Type B pancreatic cell (in vitro differentiated cells): ENCODE measurements at places on chromosomes 7 and 10. TPM values are rescaled to one million over a fixed set of nuclear protein-coding genes. Genes with fewer than 3 reads are reported as not detected.
A peak's percentile ranks its signal among the peaks of the same experiment; 100 is the strongest.

DNA sequence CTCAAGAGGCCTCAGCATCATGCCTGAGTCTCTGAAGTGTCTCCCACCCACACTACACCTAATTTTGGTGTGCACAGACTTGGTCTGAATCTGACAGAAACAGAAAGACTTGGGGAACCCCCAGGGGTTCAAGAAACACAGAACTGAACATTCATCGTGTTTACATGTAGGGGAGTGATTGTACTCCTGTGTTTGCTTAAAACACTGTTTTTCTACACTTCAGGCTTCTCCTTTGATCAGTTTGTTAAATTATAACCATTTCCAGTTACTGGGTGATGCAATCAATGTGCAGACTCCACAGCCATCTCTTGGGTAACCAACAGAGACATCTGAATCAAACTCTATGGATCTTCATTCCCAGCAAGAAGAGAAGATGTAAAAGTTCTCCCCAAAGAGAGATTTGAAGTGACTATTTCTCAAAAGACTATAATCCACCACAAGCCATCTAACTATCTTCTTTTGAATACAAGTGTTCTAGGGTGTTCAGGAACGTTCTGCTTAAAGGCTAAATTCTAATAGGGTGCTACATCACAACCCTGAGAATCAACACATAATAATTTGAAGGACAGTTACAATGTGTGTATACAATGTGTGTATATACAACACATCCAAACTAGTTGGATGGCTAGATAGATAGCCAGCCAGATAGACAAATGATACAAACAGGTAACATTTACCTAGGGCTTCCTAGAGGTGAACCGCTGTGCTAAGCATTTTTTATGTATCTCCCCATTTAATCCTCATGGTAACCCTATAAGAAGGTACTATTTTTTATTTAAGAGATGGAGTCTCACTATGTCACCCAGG is 34.2 kb downstream of the DNAJC12 start:
- no peaks in the 10 kb centered on the region for H3K36me3 ChIP-seq
- no peak overlapping the region for H3K4me3 ChIP-seq
- no peaks in the 10 kb centered on the region for H3K4me1 ChIP-seq
- no peak for DNase-seq
- H3K27ac ChIP-seq, result peak overlapping the region; percentile 25

- H3K4me1 ChIP-seq, result no peaks in the 10 kb centered on the region
- no peaks in the 10 kb centered on the region for H3K27me3 ChIP-seq
- no peaks in the 10 kb centered on the region for H3K36me3 ChIP-seq
Measured at GRCh38 chr7:57867884-57868701, 418.1 kb downstream of the ZNF716 start.

ANKRD1 gene
- 2.1 and 3.3 TPM in 2 replicates for total RNA-seq

TRPV6 gene
- 5.4 and 8.1 TPM in 2 replicates for total RNA-seq

DNA sequence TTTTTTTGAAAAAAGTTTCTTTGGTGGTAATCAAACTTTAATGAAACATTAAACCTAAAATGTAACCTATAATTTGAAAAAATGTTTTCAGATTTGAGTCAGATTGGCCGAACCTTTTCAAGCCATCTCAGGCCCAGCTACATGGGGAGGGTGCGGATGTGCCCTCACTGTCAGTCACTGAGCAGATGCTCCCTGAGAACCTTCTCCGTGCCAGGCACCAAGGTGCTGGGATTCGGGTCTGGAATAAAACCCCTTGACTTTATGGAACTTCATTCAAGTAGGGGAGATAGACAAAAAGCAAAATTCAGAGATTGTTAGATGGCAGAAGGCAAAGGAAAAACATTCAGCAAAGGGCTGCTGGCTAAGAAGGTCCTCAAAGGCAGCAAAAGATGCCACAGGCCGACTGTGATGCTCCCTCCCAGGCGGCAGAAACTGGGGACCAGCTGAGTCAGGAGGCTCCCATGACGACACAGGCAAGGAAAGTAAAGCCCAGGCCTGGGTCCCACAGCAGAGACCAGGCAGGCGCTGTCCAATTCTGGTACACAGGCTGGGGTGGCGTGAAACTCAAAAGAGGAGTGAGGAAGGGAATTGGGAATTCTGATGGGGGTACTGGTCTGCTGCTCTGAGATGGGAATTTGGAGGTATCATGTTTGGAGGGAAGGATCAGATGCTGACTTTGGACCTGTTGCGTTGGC is 82.2 kb upstream of the DDC start:
- peaks cover 10% of the 10 kb centered on the region for H3K36me3 ChIP-seq
- DNase-seq, result no peak
- no peak overlapping the region for H3K4me3 ChIP-seq
- no peaks in the 10 kb centered on the region for H3K27me3 ChIP-seq

GRCh38 chr10:69475433-69475830 is 24.2 kb downstream of the TSPAN15 start:
- no peak overlapping the region for H3K4me3 ChIP-seq
- no peaks in the 10 kb centered on the region for H3K36me3 ChIP-seq
- DNase-seq, result no peak

GRCh38 chr7:158030566-158030965 is 557.1 kb downstream of the PTPRN2 start:
- DNase-seq, result no peak
- H3K4me1 ChIP-seq, result peaks cover 19% of the 10 kb centered on the region
- H3K27ac ChIP-seq, result no peak overlapping the region

DNA sequence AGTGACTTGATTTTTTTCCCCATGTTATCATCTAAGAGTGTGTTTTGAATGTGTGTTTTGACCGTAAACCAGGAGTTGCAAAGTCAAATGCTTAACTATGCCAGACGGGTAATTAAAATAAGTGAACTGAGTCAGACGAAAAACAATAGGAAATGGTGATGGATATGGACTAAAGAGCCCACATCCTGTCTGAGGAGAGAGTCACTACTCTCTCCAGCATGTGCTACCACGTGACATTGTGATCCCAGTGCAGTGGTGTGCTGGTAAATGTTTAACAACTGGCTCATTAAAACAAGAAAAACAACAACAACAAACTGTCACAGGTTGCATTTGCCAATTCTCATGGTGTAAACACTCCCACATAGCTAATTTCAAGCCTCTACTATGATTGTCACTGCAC is 164.3 kb downstream of the SUGCT start:
- H3K4me3 ChIP-seq, result no peak overlapping the region
- no peak for DNase-seq
- no peaks in the 10 kb centered on the region for H3K27me3 ChIP-seq

- no peak overlapping the region for H3K4me3 ChIP-seq
- no peaks in the 10 kb centered on the region for H3K27me3 ChIP-seq
- H3K4me1 ChIP-seq, result peaks cover 13% of the 10 kb centered on the region
- H3K27ac ChIP-seq, result peak overlapping the region; percentile 79
Measured at GRCh38 chr10:44697116-44697515, 214.0 kb upstream of the TMEM72 start.

- H3K27ac ChIP-seq, result no peak overlapping the region
- H3K4me3 ChIP-seq, result no peak overlapping the region
- H3K4me1 ChIP-seq, result no peaks in the 10 kb centered on the region
- no peaks in the 10 kb centered on the region for H3K36me3 ChIP-seq
- no peaks in the 10 kb centered on the region for H3K27me3 ChIP-seq
Measured at GRCh38 chr7:123327661-123328060, 127.9 kb upstream of the SLC13A1 start.

DNA sequence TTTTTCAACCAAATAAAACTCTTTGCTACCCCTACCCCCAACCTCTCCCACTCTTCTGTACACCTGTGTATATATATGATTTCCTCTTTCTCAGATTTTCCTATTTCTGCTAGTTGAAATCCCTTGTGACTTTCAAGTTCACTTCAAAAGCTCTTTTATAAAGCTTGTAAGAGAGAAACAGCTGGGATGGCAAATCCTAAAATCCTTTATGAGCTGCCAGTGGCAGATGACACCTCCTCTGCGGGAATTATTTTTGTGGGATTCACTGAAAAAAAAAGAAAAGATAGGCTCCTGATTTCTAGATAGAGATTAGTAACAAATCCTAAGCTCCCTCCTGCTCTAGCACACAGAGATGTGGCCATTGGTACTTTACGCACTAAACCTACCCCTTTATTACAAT is 92.9 kb downstream of the AHR start:
- no peaks in the 10 kb centered on the region for H3K4me1 ChIP-seq
- no peak overlapping the region for H3K27ac ChIP-seq
- no peaks in the 10 kb centered on the region for H3K27me3 ChIP-seq
- H3K4me3 ChIP-seq, result no peak overlapping the region
- no peaks in the 10 kb centered on the region for H3K36me3 ChIP-seq
